ENCODE measurements at places on chromosomes 5 and 9. TPM values are rescaled to one million over a fixed set of nuclear protein-coding genes. Genes with fewer than 3 reads are reported as not detected.

Gene TMEM203
- 39.8 TPM for total RNA-seq

Gene PCDHAC2
- total RNA-seq, result 4.2 TPM

Gene DOCK2
- total RNA-seq, result 3.1 TPM

Gene ENTREP1
- 0.86 TPM for total RNA-seq

Gene PCDHB14
- total RNA-seq, result 0.06 TPM

Gene SPATA6L
- total RNA-seq, result 1.9 TPM

Gene SLC36A2
- not detected for total RNA-seq

Gene OR13J1
- not detected for total RNA-seq

Gene HTR4
- not detected for total RNA-seq

Measured in A549 treated with dexamethasone at 1 μM for 4 hours (cell line).